ENCODE measurements at places on chromosomes 5 and 9.

DNA sequence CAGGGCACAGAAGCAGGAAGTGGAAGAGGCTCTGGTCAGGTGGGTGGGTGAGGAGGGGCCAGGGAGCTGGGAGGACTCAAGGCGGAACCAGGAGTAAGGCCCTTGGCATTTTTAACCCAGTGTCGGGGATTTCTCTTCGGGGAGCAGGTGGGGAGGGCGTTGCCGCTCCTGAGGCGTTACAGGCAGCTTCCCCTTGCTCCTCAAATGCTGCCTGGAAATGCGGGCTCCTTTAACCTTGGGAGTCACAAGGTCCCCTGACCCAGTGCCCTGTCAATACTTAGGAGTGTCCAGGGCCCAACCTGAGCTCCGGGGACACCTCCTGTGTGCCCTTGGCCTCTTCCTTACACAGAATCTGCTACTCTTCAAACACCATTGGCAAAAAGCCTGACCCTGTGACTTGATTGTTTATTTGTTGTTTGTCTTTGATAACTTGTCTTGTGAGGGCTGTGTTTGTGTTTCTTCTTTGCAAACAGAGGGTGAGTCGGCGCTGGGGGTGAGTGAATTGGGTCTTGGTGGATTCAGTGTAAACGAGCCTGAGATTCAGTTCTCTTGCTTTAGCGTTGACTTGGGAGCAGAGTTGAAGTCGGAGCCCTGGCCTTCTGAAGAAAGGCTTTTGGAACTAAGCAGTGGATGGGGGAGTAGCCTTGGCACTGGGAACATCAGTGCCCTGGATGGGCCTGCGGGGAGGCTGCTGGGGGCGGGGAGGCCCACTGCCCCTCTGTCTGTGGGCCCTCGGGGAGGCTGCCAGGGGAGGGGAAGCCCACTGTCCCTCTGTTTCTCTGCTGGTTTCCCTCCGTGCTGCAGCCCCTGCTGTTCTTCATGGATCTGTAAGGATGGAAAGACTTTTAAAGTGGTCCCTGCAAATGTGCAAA is 300.7 kb upstream of the IRX4 start:
- DNase-seq: no peak

GRCh38 chr5:150059623-150060022 is 26.7 kb downstream of the CSF1R start:
- DNase-seq: no peak

DNA sequence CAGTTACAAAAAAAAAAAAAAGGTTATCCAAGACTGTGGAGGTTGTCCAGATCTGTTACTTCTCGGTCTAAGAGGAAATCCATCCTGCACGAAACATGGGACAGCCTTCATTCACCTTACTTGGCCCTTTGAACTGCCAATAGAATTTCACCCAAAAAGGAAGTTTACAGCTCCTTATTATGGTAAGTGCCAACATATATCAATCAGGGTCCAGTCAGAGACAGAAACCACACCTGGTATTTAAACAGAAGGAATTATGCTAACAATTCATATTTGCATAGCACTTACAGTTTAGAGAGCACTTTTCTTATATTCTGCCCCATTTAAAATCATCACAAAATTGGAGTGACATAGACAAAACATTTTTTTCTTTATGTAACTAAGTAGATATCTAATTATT is 93.6 kb upstream of the PTPN3 start:
- DNase-seq: no peak

DNA sequence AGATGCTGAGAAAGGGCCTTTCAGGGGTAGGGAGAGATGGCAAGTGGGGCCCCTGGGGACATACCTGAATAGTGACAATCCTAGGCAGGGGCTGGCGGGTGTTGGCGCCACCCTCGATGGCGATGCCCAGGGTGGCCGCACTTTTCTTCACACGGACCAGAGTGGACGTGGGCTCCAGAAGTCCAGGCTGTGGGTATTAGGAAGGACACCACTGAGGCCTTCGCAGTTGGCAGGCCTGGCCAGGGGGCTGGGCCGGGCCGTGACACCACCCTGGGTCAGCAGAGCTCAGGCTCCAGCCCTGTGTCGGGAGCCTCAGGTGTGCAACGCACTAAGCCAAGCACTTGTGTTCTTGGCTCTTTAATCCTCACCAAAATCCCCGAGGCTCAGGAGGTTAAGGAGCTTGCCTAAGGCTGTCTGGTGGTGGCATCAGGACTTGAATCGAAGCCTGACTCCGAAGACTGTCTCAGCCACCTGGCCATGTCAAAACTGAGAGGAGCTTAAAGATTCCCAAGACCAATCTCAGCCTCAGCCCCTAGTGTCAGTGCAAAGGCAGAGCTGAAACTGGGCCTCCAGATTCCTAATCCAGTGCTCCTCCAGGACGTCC is 15.5 kb upstream of the AKNA start:
- no peak for DNase-seq

GRCh38 chr9:25381141-25381540 is 297.1 kb downstream of the TUSC1 start:
- no peak for DNase-seq

DNA sequence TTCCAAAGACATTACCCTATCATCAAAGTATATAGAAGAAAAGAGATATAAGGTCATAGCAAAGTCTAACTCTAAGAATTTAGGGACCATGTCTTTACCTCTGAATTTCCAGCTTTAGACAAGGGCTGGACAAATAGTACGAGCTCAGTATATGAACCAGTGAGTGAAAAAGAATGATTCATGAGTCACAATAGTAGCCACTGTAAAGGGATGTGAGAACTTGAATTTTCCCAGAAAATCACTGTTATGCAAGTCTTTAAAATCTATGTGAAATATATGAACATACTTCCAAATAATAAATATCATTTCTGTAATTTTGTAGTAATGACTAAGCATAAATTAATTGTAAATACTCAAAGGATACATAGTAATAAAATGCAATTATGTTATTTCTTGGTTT is 305.9 kb upstream of the PRR16 start:
- DNase-seq: no peak

DNA sequence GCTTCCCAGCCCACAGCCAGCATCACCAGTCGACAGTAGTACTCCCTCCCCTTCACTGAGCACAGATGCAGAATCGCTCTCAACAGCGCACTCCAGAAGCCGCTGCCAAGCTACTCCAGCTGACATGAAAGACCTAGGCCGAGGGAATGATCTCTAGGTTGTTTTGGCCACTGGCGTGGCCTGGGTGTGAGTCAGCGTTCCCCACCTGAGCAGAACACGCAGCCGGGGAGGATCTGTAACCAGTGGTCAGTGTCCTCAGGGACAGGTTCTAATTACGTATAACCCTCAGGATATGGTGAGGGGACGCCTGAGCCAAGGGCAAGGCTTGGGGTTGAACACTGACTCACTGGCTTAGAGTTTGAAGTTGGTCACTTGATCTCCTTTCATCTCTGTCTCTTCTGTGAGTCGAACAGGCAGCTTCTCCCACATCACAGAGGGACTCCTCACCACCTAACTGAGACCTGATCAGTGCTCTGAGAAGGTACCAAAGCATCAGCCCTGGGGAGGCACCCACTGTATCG is 76.9 kb upstream of the IL17B start:
- DNase-seq: no peak

- no peak for DNase-seq
Observed at GRCh38 chr9:104868687-104869404, 59.1 kb downstream of the ABCA1 start.

DNA sequence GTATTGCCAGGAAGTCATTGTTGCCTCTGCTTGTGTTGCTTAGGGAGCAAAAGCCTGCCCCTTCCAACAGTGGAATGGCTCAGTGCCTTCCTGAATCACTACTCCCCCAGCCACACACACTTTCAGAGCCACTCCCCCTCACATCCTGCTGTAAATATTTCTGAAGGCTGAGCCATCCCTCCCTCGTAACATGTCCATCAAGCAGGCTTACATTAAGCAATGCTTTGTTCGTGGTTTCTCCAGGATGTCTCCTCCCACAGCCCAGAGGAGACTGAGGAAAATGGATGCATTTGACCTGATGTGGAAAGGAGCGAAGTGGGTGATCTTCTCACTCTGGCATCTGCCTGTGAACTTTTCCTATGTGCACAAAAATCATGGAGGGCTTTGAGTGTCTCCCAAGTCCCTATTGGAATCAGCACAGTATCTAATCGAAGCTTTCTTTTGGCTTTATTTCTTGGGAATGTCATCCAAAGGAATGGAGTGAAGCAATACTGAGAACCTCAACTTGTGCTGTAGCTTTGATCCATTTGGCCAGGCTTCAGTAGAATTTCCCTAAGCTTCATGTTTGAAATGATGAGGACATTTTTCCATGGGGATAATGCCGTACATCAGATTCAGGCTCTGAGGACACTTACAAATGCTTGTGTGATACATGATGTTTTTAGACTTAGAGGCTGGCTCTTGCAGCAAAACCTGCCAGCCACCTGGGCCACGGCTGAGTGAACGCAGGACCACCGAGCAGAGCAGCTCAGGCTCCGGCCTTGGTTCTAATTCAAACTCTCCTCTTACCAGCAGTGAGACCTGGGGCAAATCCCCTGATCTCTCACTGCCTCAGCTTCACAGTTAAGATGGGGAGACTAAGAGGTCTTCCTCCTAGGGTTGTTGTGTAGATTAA is 389.1 kb downstream of the ENC1 start:
- DNase-seq: no peak

GRCh38 chr5:36070687-36071571 is 4.2 kb upstream of the UGT3A2 start:
- no peak for DNase-seq

GRCh38 chr5:42927730-42928129 is 112.4 kb downstream of the ANXA2R start:
- no peak for DNase-seq

DNA sequence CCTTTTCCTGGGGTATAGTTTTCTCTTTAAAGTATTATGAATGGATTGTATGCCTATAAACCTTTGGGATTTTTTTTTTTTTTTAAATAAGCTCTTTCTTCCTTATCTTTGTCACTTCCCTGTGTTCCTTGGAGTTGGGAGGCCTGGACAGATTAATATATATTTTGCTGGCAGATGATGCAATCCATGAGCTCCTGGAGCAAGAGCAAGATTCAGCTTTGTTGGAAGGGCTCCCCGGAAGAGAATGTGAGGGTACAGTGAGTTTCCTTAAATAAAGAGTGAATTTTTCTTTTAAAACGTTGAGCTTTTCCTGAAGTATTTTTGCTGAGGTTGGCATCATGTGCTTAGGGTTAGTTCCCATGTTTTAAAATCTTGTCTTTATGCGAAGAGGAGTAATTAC is 98.7 kb upstream of the SLC28A3 start:
- no peak for DNase-seq

GRCh38 chr5:92644266-92644886 is 936.6 kb downstream of the NR2F1-AS1 start:
- DNase-seq: no peak

DNA sequence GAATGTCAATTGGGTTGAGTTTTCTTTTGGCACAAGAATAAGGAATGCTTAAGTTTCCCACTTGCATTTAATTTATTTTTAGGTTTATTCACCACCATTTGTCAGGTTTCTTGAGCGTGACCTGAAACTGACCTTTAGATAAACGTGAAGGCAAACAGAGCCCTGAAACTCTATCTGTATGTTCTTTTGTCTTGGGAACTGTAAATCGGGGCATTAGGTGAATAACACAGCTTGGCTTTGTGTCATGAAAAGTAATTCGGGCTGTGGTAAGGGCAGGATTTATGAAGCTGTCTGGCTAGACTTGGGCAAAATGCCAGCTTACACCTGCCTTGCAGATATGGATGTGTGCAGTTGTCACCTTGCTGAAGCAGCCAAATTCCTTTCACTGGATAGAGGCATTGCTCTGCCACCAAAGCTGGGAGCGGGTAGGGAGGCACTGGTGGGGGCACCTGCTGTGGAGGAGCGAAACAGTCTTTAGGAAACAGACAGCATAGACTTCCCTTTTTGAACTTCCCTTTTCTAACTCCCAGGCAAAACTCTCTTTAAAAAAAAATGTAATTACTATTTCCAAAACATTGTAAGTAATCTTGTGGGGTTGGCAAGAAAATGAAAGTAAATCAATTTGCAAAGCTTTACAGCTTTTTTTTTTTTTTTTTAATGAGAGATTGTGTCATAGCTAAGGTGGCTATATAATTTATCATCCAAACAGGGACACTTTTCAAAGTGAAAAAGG is 545.2 kb downstream of the CSNK1G3 start:
- no peak for DNase-seq

DNA sequence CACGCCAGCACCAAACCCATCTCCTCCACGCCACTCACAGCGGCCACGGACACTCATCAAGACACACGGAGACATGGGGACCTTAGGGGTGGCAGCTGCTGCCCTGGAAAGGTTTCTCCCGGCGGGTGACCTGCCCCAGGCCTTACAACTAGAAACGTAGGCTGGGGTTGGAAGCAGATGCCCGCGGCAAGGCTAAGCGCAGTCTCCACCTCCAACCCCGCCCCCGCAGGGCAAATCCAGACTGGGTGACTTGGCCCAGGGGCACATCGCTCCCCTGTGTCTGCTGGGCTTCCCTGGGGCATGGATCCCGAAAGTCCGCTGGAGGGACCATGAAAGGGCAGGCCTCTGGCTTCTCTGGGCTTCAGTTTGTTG is 12.0 kb upstream of the ASS1 start:
- DNase-seq: no peak

DNA sequence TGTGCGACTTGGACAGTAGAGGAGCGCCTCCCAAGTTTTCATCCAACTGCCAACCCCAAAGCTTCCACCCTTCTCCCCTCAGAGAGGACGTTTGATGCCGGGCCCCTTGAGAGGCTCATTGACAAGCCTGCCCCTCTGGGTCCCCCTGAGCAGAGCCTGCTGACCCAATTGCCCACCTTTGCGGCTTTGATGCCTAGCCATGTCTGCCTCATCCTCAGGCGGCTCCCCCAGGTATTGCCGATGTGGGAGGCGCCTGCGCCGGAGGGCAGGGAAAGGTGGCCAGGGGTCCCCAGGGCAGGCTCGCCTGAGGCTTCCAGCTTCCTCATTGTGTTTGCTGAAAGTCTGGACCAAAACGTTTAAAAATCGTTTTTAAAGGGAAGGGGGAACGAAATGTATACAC is 1.4 kb downstream of the ODF2 start:
- no peak for DNase-seq

DNA sequence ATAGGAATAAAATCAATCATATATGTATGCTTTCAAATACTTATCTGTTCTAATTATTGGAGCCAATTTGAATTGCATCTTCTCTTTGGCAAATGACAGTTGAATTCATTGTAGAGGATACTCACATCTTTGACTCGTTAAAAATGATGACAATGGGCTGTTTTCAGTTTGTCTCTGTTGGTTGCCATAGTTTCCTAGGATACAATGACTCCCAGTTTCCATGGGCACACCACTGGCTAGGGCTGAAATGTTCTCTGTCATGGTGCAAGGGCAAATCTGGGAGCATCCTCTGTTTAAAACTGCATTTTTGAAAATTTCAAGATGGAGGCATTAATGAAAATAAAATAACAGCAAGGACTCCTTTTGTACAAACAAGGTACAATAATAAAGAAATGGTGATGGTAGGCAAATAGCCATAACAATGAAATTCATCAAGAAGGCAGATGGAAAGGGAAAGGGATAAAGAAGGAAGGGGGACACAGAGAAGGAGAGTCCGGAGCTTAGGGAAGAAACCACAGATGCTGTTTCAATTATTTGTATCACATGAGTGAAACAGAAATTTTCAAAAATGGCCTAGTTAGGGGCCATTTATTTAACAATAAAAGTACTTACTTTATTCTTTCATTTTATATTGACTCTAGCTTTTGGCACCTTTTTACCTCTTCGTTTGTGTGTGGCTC is 378.8 kb upstream of the SEMA6A start:
- DNase-seq: no peak

GRCh38 chr9:111909444-111909843 is 12.8 kb downstream of the UGCG start:
- no peak for DNase-seq
